ENCODE measurements at places on chromosomes 2 and 18.

DNA sequence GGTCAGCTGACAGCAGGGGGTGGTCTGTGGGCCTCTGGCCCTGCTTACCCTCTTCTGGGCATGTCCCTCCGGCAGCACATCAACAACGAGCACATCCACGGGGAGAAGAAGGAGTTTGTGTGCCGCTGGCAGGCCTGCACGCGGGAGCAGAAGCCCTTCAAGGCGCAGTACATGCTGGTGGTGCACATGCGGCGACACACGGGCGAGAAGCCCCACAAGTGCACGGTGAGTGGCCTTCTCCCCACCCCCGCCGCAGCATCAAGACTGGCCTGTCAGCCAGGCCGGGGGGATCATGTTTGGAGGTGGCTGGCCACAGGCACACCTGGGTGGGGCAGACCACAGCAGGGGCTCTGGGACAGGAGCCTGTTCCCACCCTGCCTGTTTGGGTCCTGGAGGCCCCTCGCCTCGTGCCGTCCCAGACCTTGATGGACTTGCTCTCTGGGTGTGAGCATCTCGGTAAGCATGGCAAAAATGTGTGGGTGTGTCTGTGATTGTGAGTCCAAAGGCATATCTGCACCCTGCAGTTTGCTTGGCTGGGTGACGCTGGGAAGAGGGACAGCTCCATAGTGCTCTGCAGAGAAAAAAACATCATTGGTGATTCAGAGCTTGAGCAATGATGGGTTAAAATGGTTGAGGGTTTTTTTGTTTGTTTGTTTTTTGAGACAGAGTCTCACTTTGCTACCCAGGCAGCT is 242.8 kb downstream of the GLI2 start:
- no peak for DNase-seq

DNA sequence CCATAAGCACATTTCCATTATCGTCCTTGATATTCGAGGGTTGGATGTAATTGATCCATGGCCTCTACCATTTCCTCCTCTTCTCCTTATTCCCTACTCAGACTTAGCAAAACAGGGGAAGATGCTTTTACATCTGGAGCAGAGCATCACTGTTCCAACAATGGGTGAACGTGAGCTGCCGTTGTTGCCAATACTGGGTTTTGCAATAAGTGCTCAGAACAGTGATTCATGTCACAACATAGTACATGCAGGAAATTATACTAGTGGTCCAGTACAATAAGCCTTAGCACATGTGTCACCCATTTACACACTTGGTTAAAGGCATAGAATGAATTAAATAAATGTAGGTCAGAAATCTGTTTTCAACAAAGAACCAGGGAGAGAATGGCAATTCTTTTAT is 112.4 kb downstream of the DCC start:
- DNase-seq = no peak

DNA sequence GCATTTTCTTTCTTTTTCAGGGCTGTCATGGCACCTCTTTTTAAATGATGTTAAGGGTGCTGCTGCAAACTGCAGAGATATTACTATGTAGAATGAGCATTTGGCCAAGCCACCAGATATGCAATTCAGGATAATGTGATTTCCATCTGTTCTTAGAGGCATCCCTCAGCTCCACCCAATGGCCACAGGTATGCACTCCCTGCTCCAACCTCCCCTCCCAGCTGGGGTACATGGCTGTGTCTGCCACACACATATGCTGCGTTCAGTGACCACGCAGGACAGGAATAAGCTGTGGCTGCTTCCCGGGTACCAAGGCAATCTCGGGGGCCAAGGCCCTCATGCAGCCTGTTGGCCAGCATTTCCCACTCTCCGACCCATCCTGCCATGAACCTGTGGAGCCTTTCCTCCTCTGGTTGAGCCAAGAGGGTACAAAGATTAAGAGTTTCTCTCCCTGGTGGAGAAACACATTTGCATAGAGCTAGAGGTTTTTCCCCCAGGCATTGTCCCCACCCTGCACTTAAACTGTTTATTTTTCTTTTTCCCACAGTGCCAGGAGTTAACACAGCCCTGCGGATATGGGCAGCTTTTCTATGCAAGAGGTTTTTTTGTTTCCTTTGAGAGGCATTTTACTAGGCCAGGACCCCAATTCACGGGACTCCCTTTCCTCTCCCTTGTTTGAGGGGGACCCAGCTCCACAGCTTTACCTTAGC is 147.0 kb downstream of the GCA start:
- no peak for DNase-seq

DNA sequence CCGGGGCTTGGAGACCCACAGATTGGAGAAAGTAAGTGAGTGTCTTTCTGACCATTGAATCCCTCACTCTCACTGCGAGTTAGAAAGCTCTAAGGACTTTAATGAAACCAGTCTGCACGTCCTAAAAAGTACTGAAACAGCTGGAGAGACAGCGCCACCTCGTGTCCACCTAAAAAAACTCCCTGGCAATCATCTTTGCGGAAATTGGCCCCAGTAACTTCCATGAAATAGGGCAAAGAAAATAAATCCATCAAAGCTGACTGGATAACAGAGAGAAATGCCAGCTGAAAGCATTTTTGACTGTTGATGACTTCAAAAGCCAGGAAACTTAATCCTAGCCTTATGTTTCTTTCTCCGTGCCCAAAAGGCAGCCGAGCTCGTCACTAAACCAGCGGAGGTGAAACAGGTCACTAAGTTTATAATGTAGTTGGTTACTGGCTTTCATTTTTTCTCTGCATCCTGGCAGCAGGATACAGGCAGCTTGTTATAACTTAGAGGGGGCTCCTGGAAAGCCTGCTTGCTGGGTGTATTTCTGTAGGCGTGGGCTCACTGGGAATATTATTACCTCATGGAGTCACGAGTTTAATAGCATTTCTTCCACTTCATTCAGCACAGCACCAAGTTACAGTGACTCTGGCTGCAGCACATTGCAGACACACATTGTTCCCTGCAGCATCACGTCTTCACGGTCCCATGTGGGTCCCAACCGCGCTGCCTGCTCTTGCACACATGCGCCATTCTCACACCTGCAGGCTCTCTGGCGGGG is 266.5 kb downstream of the HRH4 start:
- DNase-seq = peak; percentile 83

- DNase-seq = no peak
Observed at GRCh38 chr2:121030523-121030922, 254.5 kb downstream of the TFCP2L1 start.

- no peak for DNase-seq
Observed at GRCh38 chr18:9542924-9543323, 67.6 kb downstream of the RALBP1 start.
